ENCODE measurements at places on chromosomes 1 and 21.
A peak's percentile ranks its signal among the peaks of the same experiment; 100 is the strongest.

DNA sequence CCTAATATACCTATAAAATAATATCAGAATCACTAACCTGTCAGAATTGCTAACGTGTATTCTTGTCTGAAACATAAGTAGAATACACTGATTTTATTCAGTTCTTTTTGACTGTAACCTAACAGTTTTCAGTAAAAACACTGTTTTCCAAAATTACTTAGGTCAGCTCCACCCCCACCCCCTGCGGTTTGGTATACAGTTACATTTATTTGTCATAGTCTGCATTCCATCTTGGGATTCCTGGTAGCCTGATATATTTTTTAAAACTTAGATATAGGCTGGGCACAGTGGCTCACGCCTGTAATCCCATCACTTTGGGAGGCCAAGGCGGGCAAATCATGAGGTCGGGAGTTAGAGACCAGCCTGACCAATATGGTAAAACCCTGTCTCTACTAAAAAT is 19.8 kb upstream of the ABCD3 start:
- peak; percentile 38 for DNase-seq

GRCh38 chr1:168498159-168498631 is 45.6 kb downstream of the XCL2 start:
- peak; percentile 32 for DNase-seq

- no peak for DNase-seq
Measured at GRCh38 chr1:27149084-27149761, 5.7 kb downstream of the SLC9A1 start.

GRCh38 chr1:16262067-16262466 is 25.1 kb upstream of the CPLANE2 start:
- no peak for DNase-seq

DNA sequence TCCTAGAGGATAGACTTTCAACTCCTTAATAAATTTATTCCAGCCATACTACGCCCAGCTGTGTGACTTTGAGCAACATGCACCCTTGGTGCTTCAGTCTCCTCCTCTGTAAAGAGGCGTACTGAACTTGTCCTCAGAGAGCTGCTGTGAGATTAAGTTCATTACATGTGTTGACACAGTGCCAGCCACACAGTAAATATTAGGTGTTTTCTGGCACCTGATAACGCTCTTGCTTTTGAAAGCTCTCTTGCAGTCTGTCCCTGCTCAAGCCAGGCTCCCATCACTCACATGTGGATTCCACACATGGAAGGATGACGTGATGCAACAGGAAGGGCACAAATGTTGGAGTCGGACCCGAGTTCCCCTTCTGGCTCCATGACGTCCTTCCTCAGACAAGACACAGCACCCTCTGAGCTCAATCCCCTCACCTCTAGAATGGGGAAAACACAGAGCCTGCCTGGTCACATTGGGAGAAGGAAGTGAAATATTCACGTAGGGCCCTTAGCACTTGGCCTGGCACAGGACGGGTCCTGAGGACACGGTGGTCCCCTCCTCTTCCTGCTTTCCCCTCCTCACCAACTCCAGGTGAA is 7.7 kb downstream of the IFNLR1 start:
- no peak for DNase-seq

DNA sequence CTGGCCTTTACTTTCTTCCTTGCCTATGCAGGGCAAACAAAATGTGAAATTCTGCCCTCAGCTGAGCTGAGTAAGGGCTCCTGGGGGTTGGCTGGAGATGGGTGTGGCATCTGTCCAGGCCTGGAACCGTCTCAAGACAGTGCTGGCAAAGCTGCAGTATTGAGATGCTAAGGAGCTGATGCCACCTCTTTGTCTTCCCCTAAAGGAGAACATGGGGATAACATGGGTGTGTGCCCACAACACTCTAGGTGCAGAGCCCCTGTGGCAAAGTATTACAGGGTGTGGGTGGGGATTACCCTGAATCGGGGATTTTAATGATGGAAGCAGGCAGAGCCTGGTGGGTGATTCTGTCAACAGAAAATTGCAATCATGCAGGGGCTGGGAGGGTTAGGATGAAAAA is 2.5 kb upstream of the ST3GAL3 start:
- no peak for DNase-seq

DNA sequence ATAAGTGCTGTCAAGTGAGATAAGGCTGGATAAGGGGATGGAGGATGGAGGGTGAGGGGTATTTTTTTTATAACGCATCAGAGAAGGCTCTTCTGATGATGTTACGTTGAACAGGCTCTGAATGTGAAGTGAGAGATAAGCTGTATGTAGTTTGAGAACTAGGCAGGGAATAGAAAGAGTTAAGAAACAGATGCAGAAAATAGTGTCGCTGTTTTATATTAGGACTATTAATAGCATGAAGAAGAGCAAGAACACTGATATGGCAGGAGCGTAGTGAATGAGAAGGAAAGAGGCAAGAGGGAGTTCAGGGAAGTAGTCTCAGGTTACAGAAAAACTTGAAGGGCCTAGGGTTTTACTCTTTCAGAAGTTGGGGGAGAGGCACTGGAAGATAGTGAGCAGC is 59.8 kb downstream of the GPR88 start:
- DNase-seq = peak; percentile 38

- DNase-seq = no peak
Measured at GRCh38 chr1:226044514-226045101, 17.9 kb upstream of the H3-3A start.

DNA sequence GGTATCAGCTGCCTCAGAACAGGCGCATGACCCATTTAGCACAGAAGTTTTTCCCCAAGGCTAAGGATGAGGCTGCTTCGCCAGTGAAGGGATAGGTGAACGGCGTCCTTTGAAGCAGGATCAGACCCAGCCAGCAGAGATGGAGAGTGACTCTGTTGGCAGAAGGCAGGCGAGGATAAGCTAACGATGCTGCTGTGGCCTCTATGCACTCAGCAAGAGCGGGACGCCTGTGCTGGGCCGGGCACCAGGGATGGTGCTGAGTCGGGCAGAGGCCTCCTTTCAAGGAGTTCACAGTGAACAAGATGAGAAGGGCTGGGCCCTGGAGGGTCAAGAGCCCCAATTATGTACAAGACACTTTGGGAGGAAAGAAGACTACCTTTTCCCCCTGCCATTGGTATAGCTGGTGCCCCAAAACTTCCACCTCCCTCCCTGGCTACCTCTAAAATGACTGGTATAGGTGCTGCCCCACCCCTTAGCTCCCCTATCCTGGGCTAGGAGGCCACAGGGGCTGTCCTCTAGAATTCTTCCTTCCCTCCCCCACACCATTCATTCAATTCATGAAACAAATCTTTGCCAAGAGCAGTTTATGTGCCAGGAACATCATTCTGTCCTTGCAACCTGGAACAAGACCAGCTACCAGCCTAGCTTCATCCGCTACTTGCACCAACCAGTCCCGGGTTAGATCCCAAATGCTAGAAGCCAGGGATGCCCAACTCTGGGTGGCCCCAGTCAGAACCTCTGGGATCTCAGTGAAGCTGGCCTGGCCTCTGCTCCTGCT is 7.5 kb downstream of the XKR8 start:
- DNase-seq = no peak

- peak; percentile 41 for DNase-seq
Measured at GRCh38 chr1:51697166-51697565, 80.3 kb downstream of the OSBPL9 start.

DNA sequence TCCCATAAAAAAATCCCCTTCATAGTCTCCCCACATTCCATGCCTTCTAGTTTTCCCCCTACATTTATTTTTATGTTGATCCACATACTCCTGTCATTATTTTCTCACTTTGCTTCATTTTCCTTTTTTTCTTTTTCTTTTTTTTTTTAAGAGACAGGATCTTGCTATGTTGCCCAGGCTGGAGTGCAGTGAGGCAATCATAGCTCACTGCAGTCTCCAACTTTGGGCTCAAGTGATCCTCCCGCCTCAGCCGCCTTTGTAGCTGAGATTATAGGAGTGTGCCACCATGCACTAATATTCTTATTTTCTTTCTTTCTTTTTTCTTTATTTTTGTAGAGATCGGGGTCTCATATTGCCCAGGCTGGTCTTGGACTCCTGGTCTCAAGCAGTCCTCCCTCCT is 7.8 kb downstream of the RNF2 start:
- no peak for DNase-seq

GRCh38 chr1:22932803-22933470 is 39.7 kb downstream of the LACTBL1 start:
- DNase-seq = no peak

DNA sequence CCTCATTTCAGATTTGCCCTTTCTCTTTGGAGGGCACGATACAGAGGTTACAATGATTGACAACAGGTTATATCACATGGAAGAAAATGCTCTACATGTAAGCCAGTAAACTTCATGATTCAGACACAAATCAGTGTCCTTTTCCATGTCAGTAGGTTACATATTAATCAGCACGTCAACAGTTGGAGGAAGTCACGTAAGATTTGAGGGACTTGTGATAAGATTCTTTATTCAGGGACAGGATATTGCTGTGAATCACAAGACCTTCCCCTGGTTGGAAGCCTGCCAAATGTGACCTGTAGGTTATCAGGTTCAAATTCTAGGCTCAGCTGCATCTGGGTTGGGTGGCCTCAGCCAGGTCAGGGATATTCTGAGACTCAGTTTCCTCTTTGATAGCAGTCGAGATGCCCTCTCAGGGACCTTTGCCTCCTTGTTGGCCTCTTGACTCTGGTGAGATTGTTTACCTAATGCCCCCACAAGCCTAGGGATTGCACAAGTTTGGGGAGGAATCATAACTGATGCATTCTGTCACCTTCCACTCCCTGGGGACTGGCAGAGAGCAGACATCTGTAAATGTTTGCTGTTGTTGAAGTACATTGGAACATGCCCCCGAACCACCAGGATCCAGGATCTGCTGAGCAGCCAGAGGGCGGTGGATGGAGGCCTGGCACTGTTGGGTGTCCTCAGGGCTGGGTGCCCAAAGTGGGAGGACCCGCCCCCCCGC is 31.9 kb downstream of the SERINC2 start:
- no peak for DNase-seq
